ENCODE measurements at places on chromosomes 6 and 20.

DNA sequence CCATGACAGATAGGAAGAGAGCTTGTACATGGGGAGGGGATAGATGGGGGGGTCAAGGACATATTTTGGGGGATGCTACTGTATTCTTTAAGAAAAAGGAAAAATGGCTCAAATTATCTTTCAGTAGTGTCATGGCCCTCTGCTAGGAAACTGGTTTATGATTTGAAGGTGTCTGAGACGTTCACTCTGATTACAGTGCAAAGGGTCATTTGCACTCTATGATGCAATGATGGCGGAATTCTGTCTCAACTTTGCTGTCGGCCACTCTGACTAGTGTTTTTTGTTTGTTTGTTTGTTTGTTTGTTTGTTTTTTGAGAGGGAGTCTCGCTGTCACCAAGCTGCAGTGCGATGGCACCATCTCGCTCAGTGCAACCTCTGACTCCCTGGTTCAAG, 180.0 kb downstream of the SOX4 start:
- no peak for DNase-seq

- DNase-seq = no peak
These were observed 145.1 kb upstream of the PLN start for GRCh38 chr6:118403036-118403435.

GRCh38 chr20:25252686-25253421, 5.0 kb downstream of the PYGB start:
- DNase-seq = no peak

DNA sequence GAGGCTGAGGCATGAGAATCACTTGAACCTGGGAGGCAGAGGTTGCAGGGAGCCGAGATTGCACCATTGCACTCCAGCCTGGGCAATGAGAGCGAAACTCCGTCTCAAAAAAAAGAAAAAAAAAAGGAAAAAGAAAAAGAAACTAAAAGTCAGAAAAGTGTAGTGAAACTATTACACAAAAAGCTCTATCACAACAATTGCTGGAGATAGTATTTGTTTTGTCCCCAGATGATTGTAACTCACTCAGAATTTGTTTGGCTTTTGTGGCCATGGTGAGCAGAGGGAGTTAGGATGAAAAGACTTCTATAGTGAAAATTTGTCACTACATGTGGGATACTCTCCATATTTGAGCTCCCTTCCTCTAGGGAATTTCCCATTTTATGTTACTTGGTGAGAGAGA, 5.2 kb upstream of the GOPC start:
- DNase-seq = no peak

- DNase-seq = no peak
These were observed 11.0 kb downstream of the UTRN start for GRCh38 chr6:144295981-144296767.

GRCh38 chr20:55592866-55593265, 412.5 kb downstream of the CBLN4 start:
- DNase-seq = no peak

GRCh38 chr20:36408219-36408618, 102.1 kb downstream of the DLGAP4 start:
- DNase-seq = no peak

DNA sequence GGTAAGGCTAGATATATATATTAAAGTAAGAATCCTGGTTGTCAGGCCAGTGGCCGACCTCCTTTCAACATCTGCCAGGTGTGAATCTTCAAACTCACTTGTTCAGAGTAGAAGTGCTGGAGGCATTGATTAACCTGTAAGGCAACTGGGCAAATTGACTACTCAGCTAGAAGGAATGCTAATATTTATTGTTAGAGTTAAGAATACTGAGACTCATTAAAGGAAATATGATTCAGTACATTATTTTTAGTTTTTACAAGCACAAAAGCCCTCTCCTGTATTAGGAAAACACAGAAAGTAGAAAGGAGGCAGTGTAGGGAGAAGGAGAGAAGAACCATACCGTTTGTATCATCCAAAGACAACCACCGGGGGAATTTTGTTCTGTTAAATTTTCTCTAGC, 53.5 kb downstream of the RIPOR2 start:
- DNase-seq = no peak

GRCh38 chr6:55772730-55773129, 102.7 kb downstream of the BMP5 start:
- DNase-seq = no peak

- DNase-seq = no peak
These were observed 160.1 kb downstream of the SCP2D1 start for GRCh38 chr20:18973529-18974173.

- no peak for DNase-seq
These were observed 24.1 kb upstream of the BPIFA3 start for GRCh38 chr20:33192912-33193501.

GRCh38 chr6:157240059-157240959, 83.0 kb downstream of the TMEM242 start:
- no peak for DNase-seq

GRCh38 chr6:163338671-163339405, 75.7 kb upstream of the QKI start:
- no peak for DNase-seq

- DNase-seq = no peak
These were observed 68.2 kb downstream of the FAM120B start for GRCh38 chr6:170374571-170375444.

GRCh38 chr6:96522465-96523009, 931 bp downstream of the UFL1 start:
- no peak for DNase-seq

GRCh38 chr6:56787209-56787608, 144.5 kb upstream of the DST start:
- no peak for DNase-seq

DNA sequence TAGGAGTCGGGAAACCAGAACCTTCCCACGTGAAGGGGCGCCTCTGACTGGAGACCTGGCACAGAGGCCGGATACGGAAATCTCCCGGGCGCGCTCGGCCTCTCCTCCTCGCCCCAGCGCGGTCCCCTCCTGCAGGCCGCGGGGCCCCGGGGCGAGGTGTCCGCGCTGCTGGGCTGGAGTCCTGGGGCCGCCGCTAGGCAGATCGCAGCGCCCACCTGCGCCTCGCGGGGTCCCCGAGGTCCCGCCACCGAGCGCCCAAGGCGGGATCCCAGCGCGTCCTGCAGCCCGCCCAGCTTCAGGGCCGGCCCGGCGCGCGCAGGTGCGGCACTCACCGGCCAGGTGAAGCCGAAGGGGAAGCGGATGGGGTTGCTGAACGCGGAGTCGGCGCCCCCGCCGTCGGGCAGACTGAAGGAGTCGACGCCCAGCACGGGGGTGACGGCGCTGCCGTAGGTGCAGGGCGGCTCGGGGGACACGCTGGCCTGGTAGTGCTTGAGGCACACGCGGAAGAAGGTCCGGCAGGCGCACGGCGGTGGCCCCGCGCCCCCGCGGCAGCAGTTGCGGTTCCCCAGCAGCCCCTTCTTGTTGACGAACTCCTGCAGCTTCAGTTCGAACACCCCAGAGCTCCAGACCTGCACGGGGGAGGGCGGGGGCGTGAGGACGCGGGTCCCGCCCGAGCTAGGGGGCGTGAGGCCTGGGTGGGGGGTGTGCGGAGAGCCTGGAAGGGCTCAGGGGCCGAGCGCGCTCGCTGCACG, 1.5 kb downstream of the DLL1 start:
- DNase-seq = no peak

DNA sequence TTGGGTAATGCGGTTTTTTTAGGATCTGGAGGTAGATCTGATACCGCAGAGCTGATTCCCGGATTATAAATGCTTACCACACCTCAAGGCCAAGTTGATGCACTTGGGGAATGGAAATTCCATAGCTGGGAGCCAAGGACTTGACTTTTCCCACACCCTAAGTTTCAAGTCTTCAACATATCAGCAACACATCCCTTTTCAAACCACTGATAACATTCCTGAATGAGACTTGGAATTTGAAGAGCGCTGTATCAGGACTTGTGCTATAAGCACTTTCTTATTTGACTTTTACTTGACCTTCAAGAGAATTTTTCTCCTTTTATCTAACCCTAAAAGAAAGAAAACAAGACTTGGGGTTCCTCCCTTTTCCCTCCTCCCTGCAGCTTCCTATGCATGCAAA, 90.6 kb upstream of the NAA20 start:
- DNase-seq = no peak

All from activated T-cell treated with anti-CD3 and anti-CD28 coated beads for 48 hours (primary cell).